ENCODE measurements at places on chromosomes 1 and 21.

GRCh38 chr1:168794057-168794456, 65.1 kb upstream of the DPT start:
- DNase-seq = no peak

DNA sequence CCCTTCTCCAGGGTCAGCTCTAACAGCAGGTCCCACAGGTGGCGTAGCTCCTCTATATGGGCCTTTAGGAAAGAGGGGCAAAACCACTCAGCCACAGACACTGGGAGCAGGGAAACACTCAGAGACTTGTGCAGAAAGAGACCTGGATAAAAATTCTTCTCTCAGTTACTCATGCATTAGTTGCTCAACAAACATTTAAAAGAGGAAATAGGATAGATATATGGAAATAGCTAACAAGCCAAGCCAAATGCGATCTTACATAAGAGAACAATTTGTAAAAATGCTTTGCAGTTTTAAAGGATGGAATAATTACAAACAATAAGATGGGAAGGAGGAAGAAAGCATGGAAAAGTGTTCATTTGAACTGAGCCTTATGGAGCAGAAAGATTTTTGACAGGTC, 4.9 kb downstream of the SPTA1 start:
- no peak for DNase-seq

- no peak for DNase-seq
Measured at GRCh38 chr1:228507961-228508652, 20.9 kb downstream of the RNF187 start.

GRCh38 chr1:111758373-111758772, 2.7 kb downstream of the DDX20 start:
- no peak for DNase-seq

GRCh38 chr1:166947398-166948043, 27.8 kb downstream of the ILDR2 start:
- DNase-seq = no peak

DNA sequence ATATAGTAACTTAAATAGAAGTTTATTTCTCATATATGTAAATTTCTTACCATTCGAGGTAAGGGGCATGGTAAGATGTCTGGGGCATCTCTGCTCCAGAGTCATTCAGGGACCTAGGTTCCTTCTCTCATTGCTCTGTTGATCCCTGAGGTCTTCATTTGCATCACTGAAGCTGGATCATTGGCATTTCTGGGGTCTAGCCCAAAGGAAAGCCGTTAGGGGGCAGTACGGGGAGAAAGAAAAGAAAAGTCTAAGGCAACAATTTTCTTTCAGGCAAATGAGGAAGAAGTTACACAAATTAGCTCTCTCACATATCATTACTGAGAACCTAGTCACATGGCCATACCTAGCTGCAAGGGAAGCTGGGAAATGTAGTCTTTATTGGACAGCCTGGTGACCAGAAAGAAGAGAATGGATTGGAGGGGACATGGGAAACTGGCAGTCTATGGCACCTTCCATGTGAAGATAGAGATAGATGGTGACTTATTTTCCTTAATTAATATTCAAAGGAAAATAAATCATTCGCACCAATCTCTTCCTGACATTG, 10.2 kb upstream of the SUSD4 start:
- DNase-seq = no peak

DNA sequence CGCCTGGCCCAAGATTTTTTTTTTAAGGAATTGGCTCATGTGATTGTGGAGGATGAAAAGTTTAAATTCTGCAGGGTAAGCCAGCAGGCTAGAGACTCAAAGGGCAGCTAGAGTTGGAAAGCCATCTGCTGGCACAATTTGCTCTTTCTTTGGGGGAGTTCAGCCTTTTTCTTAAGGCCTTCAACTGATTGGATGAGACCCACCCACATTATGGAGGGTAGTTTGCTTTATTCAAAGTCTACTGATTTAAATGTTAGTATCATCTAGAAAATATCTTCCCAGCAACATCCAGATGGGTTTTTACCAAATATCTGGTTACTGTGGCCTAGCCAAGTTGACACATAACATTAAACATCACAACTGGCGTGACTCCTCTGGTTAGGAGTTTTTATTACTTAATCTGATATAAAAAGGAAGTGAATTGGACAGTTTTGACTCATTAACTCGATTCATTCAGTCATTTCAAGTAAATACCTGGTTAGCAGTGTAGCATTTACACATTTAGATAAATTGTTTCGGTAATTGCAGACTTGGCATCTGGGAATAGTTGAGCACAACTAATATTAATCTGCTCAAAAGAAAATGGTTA, 12.4 kb downstream of the HOOK1 start:
- no peak for DNase-seq

- no peak for DNase-seq
Measured at GRCh38 chr1:75797606-75798216, 1.0 kb downstream of the MSH4 start.

DNA sequence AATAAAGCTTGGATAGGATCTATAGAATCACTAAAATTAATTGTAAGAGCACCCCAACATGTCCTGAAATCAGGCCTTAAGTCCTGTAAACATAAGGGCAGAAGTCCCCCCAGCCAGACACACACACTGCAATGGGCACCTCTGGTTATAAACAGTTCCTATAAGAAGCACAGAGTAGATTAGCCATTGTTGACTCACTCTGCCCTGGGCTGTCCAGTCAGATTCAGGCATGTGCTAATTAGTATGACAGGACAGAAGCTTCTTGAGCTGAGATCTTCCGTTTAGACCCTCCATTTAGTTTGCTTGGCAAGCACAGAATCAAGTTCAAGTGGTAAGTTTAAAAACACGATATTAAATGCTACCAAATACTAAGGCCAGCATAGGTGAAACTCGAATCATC, 11.8 kb upstream of the DENND1B start:
- DNase-seq = peak; percentile 49

DNA sequence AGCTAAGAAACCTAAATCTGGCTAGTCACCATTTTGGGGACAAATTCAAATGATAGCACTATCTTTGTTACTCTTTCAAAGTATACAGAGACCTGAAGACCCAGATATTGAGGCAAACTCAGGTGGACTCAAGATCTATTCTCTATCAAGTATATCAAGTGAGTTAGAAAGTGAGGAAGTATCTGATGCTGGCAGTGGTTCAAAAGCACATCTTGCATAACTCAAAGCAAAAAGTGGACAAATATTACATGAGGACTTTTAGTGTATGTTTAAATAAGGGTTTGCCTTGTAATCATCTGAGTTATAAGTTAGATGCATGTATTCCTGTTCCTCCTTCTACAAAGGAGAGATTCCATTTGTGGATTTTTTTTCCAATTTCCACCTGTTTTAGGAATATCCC, 338.4 kb downstream of the DISC1 start:
- DNase-seq = no peak

DNA sequence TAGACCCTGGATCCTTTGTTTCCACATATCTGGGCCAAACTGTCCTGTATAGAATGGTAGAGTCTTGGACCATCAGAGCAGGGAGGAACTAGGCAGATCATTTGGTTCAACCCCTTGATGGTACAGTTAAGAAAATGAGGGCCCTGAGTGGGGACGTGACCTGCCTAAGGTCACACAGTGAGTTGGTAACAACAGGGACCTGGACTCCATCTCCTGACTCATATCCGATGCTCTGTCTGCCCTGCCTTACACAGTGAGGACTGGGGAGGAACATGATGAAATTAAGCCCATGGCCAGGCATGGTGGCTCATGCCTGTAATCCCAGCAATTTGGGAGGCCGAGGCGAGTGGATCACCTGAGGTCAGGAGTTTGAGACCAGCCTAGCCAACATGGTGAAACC, 440.2 kb downstream of the PTPRU start:
- DNase-seq = no peak

DNA sequence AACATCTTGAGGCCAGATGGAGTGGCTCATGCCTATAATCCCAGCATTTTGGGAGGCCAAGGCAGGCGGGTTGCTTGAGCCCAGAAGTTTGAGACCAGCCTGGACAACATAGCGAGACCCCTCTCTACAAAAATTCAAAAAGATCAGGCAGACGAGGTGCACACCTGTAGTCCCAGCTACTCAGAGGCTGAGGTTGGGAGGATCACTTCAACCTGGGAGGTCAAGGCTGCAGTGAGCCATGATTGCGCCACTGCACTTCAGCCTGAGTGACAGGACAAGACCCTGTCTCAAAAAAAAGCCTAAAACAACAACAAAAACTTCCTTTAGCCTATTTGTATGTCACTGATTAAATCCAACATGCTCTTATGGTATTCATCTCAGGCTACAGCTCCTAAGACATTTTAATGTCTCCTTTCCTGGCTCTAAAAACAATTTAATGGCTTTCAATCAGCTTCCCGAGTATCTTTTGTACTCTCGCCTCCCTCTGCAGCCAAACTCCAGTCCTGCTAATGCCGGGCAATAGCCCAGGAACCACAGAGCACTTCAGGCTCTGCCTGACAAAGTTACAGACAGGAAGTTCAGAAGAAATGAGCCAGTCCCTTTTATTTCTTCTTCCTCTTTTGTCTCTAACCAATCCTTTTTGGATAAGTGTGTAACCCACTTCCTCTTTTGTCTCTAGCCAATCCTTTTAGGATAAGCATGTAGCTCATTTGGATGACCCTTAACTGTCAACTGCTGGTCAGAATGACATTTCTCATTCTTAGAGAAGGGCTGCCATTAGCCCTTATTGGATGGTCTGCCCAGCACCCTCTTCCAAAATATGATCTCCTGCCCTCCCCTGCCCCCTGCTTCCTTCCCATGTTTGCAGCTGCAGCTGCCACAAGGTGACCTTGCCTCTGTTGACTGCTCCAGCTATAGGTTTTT, 6.6 kb upstream of the DOP1B start:
- no peak for DNase-seq

DNA sequence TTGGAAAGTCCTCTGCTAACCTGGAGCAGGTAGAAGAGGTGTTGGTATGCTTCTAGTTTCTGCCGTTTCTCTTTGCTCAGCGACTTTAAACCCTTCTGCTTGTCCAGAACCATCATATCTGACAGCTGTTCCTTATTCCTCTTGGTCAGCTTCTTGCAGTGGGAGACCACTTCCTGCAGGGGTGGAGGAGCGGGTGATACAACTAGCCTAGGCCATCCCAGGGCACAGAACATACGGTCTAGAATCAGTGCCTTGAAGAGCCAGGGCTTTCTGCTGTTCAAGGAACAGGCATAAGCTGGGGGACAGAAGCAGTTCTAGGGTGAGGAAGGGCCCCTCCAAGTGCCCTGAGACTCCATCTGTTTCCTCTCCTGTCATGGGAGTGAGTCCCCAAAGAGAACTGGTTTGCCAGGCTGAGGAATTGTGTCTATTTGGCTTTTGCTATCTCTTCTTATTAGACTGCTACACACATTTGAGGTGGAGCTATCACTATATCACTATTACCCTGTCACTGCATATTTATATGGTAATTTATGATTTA, 32.5 kb downstream of the IQGAP3 start:
- DNase-seq = no peak

DNA sequence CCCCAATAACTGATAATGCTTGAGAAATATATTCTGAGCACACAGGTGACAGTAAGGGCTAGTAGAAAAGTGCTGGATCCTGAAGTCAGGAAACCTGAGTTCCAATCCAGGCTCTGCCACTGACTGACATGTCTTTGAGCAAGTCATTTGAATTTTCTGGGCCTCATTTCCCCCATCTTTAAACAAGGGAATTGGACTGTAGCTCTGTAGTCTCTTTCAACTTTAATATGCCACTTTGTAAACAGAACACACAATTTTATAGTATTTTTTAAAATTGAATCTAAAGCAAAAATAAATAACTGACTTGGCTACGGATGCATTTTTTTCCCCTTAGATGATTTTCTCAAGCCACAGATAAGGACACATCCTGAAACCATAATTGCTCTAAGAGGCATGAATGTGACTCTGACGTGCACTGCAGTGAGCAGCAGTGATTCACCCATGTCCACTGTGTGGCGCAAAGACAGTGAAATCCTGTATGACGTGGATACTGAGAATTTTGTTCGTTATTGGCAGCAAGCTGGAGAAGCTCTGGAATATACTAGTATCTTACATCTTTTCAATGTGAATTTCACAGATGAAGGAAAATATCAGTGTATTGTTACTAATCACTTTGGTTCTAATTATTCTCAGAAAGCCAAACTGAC, 37.0 kb downstream of the LRIG2 start:
- peak; percentile 91 for DNase-seq

GRCh38 chr1:119347858-119348257, 20.7 kb upstream of the HAO2 start:
- no peak for DNase-seq

- no peak for DNase-seq
Measured at GRCh38 chr21:19537116-19537515, 1133.5 kb upstream of the TMPRSS15 start.

DNA sequence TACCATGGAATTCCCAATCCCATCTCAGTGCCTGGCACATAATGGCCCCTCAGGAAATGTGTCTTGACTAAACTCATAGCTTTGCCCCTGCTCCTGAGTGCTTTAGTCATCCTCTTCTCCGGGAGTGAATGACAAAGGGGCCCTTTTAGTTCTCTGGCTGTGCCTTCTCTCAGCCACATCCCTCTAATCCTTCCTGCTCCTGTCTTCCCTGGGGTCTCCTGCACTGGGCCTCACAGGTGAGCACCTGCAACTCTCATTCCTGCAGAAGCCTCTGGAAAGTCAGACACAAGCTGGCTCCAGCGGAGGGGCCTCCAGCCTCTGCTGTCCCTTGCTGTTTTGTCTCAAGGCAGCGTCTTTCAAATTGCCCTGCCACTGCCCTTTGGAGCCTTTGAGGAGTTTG, 14.0 kb upstream of the ETV3L start:
- DNase-seq = no peak

DNA sequence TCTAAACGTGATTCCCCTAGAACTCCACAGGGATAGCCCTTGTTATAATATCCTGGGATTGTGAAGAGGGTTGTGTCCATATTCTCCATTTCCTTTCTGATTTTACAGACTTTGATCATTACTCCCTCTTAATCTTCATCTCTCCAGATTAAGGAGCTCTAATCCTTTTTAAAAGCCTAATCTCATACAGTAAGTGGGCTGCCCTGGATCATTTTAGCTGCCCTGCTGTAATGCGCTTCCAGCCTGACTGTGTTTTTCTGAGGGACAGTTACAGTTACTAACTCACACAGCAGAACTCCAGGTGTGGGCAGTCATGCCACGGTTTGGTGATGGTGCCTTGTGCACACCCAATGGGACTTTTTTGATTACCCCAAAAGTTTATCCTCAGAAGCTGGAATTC, 33.5 kb downstream of the PROX1 start:
- no peak for DNase-seq

- no peak for DNase-seq
Measured at GRCh38 chr1:219159946-219160645, 13.6 kb upstream of the LYPLAL1 start.

GRCh38 chr1:220751111-220751510, 3.0 kb downstream of the MTARC2 start:
- no peak for DNase-seq

- DNase-seq = no peak
Measured at GRCh38 chr21:38486706-38487105, 11.6 kb downstream of the ERG start.

- DNase-seq = no peak
Measured at GRCh38 chr21:14058566-14058965, 152.2 kb downstream of the LIPI start.

GRCh38 chr1:182433580-182433979, 16.4 kb upstream of the RGSL1 start:
- DNase-seq = no peak

GRCh38 chr1:24704411-24705259, 40.6 kb upstream of the CLIC4 start:
- DNase-seq = no peak

GRCh38 chr1:184753608-184754475, 816 bp downstream of the EDEM3 start:
- no peak for DNase-seq

- no peak for DNase-seq
Measured at GRCh38 chr1:199282751-199283305, 644.0 kb downstream of the PTPRC start.

GRCh38 chr1:99725996-99726395, 40.4 kb downstream of the FRRS1 start:
- DNase-seq = no peak
